ENCODE measurements at places on chromosomes 12 and 14.
A peak's percentile ranks its signal among the peaks of the same experiment; 100 is the strongest.

- no peak for DNase-seq
Observed at GRCh38 chr12:20350495-20350894, 17.8 kb upstream of the PDE3A start.

GRCh38 chr12:93567174-93567573 is 5.3 kb upstream of the SOCS2 start:
- no peak for DNase-seq

DNA sequence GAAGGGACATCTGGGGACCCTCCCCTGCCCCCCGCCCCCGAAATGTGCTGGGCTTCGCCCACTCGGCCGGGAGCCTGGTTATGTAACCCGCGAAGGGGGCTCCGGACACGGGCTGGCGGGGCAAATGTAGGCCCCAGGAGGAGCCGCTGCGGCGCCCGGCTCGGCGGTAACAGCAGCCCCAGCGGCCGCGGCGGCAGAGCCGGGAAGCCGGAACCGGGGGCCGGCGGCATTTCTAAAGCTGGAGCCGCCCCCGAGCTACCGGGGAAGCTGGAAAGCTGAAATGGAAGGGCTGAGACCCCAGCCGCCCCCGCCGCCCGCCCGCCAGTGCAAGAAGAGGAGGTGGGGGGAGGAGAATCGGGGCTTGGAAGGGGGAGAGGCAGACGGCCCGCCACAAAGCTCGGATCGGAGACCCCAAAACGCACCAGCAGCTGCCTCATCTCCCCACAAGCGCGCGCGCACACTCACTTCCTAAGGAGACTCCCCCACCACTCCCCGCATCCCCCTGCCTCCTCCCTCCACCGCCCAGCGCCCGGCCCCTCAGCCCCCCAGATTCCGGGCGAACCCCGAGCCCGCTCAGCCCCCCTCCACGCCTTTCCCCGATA is 1.5 kb downstream of the KDM2B start:
- DNase-seq, result no peak

GRCh38 chr14:92651758-92652406 is 96.5 kb downstream of the LGMN start:
- DNase-seq, result no peak

DNA sequence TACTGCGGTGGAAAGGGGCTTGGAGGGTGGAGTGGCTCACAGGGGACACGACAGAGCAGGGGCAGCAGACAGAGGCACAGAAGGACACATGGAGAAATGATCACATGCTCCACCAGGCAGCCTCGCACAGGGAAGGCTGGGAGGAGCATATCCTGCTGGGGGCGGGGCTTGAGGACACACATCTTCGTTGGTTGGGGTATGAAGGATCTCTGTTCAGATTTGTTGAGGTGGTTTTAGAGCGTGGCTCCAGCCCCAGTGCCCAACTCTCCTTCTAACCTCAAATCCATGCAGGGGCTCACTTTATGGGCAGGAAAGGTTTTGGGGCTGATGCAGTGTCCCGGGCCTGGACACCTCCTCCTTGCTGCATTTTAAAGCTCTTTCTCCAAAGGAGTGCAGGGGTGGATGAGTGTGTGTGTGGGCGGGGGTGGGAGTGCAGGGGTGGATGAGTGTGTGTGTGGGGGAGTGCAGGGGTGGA is 733 bp upstream of the P3H3 start:
- peak; percentile 86 for DNase-seq

GRCh38 chr12:93870020-93870795 is 193.0 kb downstream of the CRADD start:
- DNase-seq, result no peak

- no peak for DNase-seq
Observed at GRCh38 chr12:57476162-57476992, 3.3 kb downstream of the ARHGAP9 start.

DNA sequence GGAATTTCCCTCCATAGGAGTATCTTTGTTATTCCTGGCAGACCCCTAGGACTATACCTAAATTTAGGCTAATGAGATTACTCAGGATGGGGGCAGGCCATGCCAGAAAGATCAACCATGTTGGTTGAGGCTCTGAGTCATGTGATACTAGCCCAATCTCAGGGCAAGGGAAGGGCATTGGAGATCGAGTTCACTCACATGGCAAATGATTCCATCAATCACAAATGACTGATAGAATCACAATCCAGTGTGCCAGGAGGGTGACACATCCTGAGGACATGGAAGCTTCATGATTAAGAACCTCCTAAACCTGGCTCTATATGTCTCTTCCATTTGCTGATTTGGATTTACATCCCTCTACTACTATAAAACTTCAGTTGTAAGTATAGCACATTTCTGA is 182.3 kb downstream of the NTF3 start:
- no peak for DNase-seq

DNA sequence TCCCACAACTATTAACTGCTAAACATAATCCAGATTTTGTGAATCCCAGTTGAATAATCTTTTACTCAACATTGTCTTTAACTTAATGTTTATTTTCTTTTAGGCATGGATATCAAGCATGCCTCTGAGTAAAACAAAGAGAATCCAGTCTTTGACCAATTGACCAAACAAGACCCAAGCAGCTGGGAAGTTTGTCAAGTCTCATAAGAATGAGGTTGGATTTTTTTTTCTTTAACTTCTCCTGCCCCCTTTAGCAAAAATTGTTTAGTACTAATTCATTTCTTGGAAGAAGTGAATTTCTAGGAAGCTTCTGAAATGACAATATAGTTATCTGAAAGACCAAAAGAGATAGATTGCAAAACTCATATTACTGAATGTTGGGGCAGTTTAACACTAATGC is 89.9 kb downstream of the OTOGL start:
- no peak for DNase-seq

DNA sequence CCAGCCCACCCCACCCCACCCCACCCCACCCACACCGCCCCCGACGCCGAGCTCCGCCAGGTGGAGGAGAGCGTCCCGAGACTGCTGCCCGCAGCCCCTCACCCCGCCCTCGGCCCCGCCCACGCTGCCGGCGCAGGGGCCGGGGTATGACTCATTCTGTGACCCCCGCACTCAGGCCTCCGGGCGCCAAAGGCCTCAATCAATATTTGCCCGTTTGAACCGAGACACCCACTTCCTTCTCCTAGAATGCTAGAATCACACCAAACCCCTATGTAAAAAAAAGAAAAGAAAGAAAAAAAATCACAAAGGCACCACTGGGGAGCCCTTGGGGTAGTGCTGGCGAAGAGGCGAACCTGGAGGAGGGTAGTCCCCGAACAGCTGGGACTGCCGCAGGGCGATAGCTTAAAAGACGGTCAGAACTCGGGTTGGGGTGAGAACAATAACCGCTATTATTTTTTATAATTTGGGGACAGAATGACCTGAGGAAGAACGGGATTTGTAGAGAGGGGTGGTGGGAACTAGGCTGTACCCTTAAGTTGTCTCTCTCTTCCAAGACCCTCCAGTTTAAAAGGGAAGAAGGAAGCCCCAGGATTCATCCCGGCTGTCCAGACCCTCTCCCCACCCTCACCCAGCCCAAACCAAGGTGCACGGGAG is 894 bp downstream of the KRT8 start:
- DNase-seq, result peak; percentile 71
